ENCODE measurements at places on chromosomes 3 and 15.

GRCh38 chr15:79929412-79929811 is 32.6 kb upstream of the MTHFS start:
- DNase-seq = no peak

DNA sequence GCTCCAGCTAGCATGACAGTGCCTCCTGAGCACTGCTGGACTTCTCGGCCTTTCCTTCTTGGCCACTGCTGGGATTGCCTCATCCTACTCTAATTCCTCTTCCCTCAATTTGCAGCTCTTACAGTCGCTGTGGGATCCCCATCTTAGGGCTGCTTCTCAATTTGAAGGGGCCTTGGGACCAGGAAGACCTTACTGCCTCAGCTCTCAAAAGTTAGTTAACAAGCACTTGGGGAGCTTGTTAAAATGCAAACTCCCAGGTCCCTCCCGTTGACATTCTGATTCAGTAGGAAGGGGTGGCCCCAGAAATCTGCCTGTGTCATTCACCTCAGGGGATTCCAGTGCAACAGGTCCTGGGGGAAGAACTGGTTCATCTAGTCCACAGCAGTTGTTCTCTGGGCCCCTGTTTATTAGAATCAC is 14.8 kb downstream of the BDH1 start:
- DNase-seq = no peak

- DNase-seq = peak; percentile 36
Measured at GRCh38 chr3:40660554-40660953, 135.8 kb downstream of the ZNF621 start.

GRCh38 chr15:35753486-35753885 is 207.5 kb upstream of the DPH6 start:
- no peak for DNase-seq

- no peak for DNase-seq
Measured at GRCh38 chr3:71120012-71120411, 463.5 kb downstream of the FOXP1 start.

DNA sequence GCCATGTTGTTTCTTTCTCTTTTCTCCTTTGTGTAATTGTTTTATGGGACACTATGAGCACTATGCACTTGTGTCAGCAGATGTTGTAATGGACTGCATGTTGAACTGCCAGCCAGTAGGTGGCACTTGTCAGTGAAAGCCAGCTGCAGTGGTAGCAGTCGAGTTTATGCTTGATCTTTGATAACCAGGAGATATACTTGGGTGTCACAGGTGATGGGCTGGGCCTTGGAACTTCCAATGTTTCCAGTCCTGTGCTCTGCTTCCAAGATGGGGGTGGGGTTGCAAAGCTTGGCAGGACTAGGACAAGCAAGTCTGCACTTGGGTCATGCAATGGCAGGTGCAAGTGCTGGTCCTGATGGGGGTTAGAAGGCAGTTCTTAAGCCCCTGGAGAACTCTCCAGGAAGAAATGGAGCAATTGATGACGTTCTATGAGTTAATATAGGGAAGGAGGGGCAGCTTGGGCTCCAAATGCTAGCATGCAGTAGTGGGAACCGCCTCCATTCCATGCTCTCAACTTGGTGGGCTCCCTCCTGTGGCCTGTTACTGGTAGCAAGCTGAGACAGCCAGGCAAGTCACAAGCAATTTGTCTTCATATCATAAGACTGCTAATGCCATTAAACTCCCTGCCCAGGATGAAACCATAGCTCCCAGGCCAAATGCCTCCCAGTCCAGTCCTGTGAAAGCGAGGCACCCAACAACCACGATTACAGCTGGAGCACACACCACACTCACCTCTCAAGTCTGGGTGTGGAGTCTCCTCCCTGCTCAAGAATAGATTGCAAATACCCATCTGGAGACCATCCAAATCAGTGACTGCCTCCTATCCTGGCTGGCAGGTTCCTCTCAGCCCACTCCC is 287.2 kb downstream of the CGGBP1 start:
- peak; percentile 62 for DNase-seq

DNA sequence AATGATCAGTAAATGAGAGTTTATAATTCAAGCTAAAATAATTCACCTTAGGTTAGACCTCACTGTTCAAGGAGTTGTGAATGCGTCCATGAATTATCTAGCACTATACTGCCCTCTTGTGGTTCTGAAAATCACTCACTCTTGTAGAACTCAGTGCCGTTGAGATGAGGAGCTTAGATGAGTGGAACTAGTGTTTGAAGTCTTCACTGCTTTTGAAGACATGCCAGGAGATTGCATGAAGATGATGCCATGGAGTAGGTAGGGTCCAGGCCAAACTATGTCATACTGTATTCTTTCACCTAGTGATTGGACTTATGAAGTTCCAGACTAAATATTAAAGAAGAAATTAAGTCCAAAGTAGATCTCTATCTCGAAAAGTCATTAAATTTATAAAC is 28.8 kb downstream of the LYSMD4 start:
- peak; percentile 77 for DNase-seq

DNA sequence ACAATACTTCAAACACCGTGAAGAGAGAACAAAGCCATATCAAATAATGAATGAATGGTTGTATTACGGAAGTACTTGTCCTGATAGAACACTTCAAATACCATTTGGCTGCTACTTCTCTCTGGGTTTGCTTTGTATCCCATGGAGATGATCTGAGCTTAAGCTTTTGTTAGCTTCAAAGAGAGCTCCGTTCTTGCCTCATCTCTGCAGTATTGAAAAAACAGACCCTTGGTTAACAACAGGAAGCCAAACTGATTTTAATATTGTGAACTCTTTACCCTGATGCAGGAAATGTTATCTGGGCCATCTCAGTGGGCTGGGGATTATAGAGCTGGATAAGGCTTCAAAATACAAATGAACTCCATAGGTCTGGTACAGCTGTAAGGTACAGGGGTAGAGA is 101.0 kb downstream of the CHL1 start:
- no peak for DNase-seq

DNA sequence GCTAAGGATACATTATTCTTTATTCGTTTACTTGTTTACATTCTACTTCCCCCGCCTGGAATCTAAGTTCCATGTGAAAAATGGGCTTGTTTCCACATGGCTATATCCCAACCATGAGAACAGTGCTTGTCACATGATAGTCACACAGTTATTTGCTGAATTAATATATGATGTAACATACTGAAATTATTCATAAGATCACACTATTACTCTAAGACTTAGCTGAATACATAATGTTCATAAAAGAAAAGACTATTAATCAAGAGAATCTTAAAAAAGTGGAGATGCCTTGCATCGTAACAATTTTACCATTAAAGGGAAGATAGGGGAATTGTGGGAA is 6.5 kb downstream of the PBRM1 start:
- DNase-seq = no peak

DNA sequence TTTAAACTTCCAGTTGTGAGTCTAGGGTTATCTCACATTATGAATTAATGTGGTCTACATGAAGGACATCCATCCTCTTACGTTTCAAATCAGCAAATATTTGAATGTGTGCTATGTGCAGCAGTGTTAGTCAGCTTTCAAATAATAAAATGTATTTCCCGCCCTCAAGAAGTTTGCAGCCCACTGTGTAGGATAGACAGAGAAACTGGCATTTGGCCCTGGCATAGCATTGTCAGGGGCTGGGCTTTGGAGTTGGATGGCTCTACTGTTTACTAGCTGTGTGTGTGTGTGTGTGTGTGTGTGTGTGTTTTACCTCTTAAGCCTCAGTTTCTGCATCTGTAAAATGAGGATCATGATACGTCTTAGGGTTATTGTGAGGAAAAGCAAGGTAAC is 400.5 kb upstream of the C2CD4B start:
- no peak for DNase-seq

DNA sequence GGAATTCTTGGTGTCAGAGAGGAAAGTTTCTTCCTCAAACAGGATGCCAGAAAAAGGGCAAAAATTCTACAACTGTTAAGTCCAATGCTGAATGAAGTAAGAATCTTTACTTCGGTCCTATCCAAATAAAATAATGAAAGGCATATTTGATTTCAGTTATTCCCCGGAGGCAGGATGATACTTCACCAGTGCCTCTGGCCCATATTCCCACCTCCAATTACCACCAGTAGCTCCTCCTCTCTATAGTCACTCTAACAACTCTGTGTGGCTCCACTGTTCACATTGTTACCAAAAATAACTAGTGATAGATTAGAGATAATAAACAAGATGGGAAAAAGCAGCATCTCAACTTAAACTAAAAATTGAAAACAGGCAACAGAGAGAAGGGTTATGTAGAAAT is 20.7 kb downstream of the MAP1A start:
- DNase-seq = no peak

GRCh38 chr3:35486295-35486694 is 153.0 kb upstream of the ARPP21 start:
- DNase-seq = no peak

All from inflammatory macrophage treated with lipopolysaccharide for 1 hour (primary cell).